Glutamatergic neuron (in vitro differentiated cells): ENCODE measurements at places on chromosomes 5 and 9. TPM values are rescaled to one million over a fixed set of nuclear protein-coding genes. Genes with fewer than 3 reads are reported as not detected.

PKN3 gene
- total RNA-seq: 4.3 TPM

HK3 gene
- not detected for total RNA-seq

REEP2 gene
- 232 TPM for total RNA-seq

- H3K27me3 ChIP-seq: peaks cover 10% of the 10 kb centered on the region
- peak overlapping the region; percentile 18 for H3K27ac ChIP-seq
- peaks cover 58% of the 10 kb centered on the region for H3K4me1 ChIP-seq
- H3K4me3 ChIP-seq: no peak overlapping the region
These were observed 39.6 kb downstream of the SH3PXD2B start for GRCh38 chr5:172414531-172415361.

DNA sequence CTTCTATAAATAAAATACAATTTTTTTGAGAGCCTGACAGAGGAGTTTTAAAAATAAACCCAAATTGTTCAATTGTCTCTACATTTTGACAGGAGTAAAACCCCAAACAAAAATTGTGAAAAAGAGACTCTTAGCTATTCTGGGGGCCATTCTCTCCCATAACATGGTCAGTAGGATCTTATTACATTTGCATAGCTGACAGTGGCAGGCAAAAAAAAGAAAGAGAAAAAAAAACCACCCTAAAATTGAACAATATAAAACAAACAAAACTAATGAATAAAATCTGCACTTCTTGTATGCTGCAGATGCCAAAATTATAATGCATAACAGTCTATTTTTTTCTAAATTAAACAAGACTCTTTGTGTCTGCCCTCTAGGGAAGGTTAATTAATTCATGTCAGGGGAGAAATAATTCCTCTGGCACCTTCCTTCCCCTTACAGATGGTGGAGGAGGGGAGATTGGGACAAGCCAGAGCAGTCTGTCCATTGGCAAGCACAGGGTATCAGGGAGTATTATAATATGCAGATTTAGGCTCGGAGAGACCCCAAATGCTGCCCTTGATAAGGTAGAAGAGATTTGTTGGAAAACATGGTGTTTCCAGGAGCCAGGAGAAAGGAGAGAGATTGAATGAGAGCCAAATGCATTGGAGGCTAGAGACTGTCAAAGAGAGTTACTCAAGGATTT, 79.7 kb upstream of the CDH6 start:
- H3K27me3 ChIP-seq: peaks cover 7% of the 10 kb centered on the region
- no peak overlapping the region for H3K4me3 ChIP-seq
- peaks cover 11% of the 10 kb centered on the region for H3K4me1 ChIP-seq

DNA sequence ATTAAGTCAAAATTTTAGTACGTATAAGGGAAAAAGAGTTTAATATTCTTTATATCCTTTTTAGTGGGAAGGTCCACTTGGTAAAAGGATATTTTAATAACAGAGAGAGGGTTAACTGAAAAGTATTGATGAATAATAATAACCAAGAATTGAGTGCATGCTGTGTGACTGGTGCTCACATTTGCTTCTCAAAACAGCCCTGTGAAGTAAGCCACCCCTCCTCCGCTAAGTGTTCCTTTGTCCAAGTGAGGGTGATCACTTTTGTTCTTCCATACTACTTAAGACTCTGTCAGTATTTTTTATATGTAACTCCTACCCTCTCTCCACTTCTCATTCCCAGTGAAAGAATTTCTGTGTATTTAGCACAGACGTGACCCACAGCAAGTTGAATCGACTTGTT, 51.5 kb downstream of the SLC44A1 start:
- peaks cover 13% of the 10 kb centered on the region for H3K4me1 ChIP-seq
- no peak overlapping the region for H3K27ac ChIP-seq
- DNase-seq: no peak
- H3K36me3 ChIP-seq: no peaks in the 10 kb centered on the region
- H3K27me3 ChIP-seq: no peaks in the 10 kb centered on the region

DNA sequence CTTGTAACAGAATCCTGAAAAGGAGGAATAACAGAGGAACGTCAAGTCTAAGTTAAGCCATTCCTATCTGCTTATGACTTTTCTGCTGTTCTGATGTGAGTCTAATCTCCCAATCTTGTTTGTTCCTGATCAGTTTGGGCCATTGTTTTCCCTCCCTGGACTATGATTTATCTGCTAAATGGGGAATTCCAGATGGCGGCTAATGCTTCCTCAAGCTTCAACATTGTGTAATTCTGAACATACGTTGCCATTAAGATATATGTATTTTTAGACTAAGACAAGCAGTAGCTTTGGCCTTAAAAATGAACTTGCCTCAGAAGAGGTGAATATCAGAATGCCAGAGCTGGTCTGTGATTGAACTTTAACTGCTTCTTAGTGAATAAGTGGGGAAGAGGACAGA, 142.7 kb downstream of the PRKACG start:
- no peaks in the 10 kb centered on the region for H3K4me1 ChIP-seq
- H3K27ac ChIP-seq: no peak overlapping the region
- no peaks in the 10 kb centered on the region for H3K36me3 ChIP-seq
- DNase-seq: no peak
- H3K4me3 ChIP-seq: no peak overlapping the region
- no peaks in the 10 kb centered on the region for H3K27me3 ChIP-seq
